ENCODE measurements at places on chromosomes 4 and X.

- DNase-seq = no peak
Observed at GRCh38 chr4:45442466-45442865, 681.4 kb downstream of the GABRG1 start.

DNA sequence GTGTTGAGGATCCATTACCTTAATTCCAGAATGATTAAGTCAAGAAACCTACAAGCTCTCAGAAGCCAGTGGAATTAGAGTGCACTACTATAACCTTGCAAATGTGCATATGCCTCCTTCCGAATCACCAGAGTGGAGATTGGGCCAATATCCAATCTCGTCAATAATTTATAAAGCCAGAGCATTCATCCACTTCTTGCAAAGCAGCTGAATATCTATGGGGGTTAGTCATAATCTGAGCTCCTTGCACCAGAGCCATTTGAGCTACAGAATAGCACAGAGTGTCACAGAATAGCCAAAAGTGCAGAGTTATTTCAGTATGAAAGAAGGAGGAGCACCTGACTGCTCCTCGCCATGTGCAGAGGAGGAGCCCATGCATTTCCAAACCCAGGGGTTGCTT, 69.2 kb upstream of the MTM1 start:
- DNase-seq = no peak

GRCh38 chr4:3115637-3116270, 41.3 kb downstream of the HTT start:
- DNase-seq = no peak

GRCh38 chr4:136484996-136485395, 1047.3 kb downstream of the PCDH18 start:
- no peak for DNase-seq

DNA sequence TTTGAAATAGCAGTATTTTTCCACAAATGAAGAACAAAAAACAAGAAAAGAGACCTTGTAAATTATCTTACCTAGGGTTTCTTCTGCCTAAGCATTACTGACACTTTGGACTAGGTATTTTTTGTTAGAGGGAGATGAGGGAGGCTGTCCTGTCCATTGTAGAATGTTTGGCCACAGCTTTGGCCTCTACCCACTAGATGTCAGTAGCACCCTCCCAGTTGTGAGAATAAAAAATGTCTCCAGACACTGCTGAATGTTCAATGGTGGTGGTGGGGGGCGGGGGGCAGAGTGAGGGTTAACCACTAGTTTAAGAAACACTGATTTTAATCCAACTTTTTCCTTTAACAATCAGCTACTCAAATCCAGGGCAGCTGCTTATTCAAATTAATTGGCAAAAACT, 25.8 kb downstream of the OTUD4 start:
- no peak for DNase-seq

DNA sequence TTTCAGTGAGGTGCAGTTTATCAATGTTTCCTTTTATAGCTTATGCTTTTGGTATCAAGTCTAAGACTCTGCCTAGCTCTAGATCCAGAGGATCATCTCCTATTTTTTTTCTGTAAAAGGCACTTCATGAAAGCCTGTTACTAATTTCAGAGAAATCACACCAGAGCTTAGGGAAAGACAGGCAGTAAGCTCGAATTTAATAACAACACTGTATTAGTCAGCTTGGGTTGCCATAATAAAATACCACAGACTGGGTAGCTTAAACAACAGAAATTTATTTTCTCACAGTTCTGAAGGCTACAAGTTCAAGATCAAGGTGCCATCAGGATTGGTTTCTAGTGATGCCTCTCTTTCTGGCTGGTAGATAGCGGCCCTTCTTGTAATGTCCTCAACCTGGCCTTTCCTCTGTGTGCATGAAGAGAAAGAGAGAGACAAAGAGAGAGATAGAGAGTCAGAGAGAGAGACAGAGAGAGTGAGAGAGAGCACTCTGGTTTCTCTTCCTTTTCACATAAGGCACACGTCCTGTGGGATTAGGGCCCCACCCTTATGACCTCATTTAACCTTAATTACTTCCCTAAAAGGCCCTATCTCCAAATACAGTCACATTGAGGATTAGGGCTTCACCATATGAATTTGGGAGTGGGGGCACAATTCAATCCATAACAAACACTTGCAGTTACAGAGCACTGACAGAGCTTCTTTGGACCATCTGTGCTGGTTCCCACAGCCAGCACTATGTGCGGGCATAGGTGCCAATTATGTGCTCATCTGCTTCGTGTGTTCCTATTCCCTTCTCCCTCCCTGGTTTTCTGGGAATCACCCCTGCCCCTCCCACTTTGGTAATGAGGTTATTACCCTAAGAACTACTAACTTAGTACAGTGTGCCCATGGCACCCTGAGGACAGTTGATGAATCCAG, 114.8 kb upstream of the MED14 start:
- DNase-seq = no peak

- DNase-seq = no peak
Observed at GRCh38 chr4:83267830-83268475, 16.6 kb downstream of the COQ2 start.

- DNase-seq = no peak
Observed at GRCh38 chr4:85058551-85058950, 92.1 kb upstream of the WDFY3 start.

DNA sequence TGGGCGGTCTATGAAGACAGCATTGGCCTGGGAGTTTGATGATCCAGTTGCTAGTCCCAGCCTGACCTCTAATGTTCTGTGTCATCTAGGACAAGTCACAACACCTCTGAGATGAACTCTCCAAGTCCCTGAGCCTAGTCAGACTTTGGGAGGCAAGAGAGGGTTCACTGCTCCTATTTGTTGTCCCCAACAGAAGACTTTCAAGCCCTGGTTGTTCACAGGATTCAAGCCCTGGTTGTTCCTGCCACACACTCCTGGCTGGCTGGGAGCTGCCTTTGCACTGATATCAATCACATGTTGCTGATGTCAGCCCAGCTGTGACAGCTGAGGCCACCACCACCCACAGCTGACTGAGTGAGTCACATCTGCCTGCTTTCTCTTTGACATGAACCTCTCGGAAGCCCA, 253.2 kb upstream of the RASGEF1B start:
- peak; percentile 6 for DNase-seq

- DNase-seq = no peak
Observed at GRCh38 chr4:39808231-39808749, 110.4 kb downstream of the UBE2K start.

GRCh38 chr4:84596826-84597225, 13.9 kb downstream of the CDS1 start:
- no peak for DNase-seq

GRCh38 chrX:17521871-17522693, 147.1 kb downstream of the NHS start:
- DNase-seq = no peak

GRCh38 chrX:110168585-110168984, 149.3 kb downstream of the AMMECR1 start:
- DNase-seq = no peak

DNA sequence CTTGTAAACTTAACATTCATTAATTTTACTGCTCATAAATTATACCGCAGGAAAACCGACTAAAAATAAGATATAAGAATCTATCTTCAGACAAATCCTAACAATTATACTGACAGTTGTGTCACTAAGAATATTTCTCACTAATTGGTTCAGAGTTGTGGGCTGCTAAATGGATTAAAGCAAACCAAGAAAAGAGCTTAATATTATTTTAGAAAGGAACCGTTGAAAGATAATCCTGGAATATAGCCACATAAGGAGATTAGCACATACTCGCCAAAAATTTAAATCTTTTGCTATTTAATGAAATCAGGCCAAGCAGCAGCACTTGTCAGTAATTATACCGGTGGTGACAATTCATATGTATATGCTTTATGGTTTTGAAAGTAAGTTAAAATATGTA, 132.8 kb downstream of the SLIT2 start:
- no peak for DNase-seq

DNA sequence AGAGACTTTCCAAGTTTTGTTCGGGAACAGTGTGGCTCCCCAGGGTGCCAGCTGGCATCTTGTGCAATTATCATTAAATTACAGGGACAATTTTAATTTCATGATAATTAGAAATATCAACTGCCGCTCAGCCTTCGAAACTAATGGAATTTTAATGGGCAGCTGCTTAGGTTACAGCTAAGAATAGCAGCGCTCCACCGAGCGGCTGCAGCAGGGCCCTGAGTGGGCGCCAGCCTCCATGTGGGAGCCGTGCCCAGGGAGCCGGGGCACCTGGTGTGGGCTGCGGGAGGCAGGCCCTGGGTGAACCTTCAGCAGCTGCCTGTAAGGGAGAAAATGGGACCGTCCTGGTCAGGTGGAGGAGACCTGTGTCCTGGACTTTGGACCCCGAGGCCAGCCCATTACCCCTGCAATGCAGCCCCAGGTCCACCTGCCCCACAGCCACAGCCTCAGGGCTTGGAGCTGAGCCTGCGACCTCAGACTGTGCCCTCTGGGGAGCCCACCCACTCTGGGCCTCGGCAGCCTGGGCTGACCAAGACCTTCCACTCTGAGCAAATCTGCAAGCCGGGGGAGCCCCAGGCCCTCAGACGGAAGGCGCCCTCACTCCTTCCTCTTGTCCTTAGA, 21.1 kb downstream of the MSANTD1 start:
- DNase-seq = no peak

GRCh38 chr4:102614801-102615200, 113.6 kb downstream of the NFKB1 start:
- DNase-seq = no peak

GRCh38 chr4:173052439-173052838, 116.2 kb upstream of the GALNT7 start:
- DNase-seq = no peak

DNA sequence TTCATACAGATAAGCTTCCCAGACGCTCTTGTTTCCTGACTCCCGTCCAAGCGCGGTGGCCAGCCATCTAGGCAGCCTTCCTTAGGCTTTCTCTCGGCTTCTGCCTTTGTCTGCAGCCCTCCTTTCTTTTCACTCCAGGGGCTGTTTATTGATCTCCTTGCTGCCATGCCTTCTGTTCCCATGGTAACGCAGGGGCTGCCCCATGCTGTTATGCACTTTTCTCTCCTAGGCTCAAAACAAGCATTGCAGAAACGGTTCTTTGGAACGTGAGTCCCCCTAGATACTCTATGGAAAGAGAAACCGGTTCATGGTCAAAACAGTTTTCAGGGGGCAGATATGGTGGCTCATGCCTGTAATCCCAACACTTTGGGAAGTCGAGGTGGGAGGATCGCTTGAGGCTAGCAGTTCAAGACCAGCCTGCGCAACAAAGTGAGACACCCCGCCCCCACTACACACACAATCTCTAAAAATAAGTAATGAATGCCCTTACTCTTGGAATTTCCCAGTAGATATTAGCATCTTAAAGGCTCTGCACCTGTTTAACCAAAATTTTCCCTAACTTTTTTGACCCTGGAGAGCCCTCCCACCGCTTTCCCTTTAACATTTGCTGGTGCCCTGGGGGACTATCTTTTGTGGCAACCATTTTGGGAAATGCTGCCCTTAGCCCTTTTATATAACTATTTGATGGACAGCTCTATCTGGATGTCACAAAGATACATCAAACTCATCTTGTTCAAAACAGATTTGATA, 53.9 kb upstream of the ZNF157 start:
- no peak for DNase-seq

DNA sequence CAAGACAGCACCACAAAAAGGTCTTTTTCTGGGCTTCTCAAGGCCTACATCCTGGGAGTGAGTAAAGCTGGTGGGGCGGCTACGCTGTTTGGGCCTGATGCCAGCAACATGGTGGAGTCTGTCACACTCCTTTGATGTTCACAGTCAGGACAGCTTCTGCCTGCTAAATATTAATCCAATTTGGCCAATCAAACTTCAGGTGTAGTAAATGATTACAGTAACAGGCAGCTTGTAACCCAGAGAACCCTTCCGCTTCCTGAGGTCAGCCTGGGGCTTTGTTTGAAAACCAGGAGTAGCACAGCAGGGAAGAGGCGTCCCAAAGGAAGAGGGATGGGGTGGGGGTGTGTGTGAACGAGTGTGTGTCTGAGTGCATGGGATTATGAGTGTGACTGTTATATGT, 220.4 kb downstream of the MAML3 start:
- no peak for DNase-seq

GRCh38 chr4:47143261-47143660, 111.9 kb downstream of the GABRB1 start:
- no peak for DNase-seq

DNA sequence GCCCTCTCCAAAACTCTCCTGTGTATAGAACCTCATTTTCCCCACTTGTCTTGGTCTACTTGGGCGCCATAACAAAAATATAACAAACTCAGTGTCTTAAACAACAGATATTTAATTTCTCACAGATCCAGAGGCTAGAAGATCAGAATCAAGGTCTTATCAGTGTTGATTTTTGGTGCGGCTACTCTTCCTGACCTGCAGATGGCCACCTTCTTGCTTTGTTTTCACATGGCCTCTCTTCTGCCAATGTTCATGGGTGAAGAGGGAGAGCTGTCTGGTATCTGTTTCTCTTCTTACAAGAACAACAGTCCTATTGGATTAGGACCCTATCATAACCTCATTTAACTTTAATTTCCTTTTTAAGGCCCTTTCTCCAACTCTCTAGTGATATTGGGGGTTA, 177.3 kb downstream of the PABPC4L start:
- no peak for DNase-seq

DNA sequence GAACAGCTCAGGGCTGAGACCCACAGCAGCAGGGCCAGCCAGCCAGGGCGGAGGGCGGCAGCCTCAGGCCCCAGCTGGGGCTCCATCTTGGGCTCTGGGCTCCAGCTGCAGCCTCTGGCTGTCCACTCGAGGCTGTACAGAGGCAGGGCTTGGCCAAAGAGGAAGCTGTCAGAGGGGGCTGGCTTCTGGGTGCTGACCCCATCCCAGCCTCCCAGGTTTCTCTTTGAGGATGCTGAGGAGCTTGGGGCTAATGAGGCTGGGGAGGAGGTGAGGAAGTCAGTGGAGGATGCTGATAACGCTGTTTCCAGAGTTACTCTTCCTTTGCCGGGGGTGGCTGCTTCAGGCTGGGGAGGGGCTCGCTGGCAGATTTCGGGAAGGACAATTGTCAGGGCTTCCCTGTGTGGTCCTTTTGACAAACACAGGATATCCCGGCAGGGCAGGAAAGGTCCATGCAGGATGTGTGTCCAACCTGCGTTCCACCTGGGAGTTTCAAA, at the start of gene DIPK2B:
Gene DIPK2B (minus strand): TSS at position 136 of the 494 bp plus-strand sequence. CDS start 50 bp downstream, at position 86.
- DNase-seq = no peak

GRCh38 chrX:136475236-136475635, 12.5 kb upstream of the BRS3 start:
- no peak for DNase-seq

DNA sequence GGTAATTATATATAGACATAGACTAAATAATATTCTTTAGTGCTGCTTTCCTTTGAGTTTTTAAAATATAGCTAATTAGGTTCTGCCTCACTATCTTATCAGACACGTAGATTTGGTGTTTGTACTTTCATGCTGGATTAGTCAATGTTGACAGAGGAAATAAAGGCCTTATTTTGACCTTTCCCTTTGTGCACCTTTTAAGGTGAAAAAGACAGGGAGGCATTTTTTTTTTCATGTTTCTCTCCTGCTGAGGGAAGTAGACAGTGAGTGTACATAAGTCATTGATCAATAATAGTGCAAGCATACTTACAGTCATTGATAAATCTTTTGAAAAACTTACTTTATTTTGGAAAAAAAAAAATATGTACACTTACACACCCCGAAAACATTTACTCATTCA, 467.8 kb downstream of the GRXCR1 start:
- no peak for DNase-seq
